ENCODE measurements at places on chromosomes 1 and 21. TPM values are rescaled to one million over a fixed set of nuclear protein-coding genes. Genes with fewer than 3 reads are reported as not detected.

Gene PLA2G2C
- total RNA-seq, result 0.47 TPM

DNA sequence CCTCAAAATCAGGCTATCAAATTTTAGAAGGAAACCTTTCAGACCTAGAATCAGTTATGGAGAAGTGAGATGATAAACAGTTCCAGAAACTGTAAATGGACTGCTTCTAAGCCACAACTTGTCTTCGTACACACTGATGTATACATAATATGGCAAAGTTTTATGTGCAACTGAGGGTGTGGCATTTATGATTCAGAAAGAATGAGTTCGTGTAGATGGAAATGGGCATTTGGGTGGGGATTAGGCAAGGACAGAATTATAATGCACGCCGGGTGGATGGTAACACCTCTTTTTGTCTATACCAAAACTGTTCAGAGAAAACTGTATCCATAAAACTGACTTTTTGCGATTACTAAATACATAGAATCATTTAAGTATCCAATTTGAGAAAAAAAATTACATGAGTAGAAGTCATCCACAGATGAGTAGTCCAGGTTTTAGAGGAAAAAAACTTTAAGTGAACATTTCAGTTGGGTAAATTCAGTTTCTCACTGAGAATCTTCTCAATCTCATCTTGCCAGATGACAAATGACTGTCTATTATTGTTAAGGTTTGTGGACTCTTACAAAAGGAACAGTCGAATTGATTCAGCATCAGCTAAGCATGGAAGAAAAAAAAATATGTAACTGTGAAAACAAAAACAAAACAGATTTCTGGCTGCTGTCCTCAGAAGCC lies 22.5 kb downstream of the ERRFI1 start:
- DNase-seq, result no peak

- no peak for DNase-seq
Observed at GRCh38 chr21:21241391-21241790, 243.2 kb downstream of the NCAM2 start.

DNA sequence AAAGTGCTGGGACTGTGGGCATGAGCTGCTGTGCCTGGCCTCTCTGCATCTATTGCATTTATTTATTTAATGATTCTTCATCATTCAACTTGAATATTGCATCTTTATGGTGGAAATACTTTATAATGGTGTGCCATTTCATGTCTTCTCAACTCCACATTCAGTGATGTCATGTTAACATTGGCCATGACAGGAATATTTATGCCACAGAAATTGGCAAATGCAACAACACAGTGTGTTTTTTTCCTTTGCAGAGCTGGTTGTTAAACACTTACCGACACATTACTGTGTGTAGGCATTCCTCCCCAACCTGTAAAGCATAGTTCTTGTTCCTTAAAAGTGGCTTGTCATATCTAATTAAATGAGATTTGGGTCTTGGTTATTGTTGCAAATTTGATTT lies 57.4 kb upstream of the WDR26 start:
- DNase-seq, result no peak

- DNase-seq, result no peak
Observed at GRCh38 chr21:41128981-41129380, 39.0 kb upstream of the BACE2 start.

Gene SPRR2G
- total RNA-seq, result not detected

DNA sequence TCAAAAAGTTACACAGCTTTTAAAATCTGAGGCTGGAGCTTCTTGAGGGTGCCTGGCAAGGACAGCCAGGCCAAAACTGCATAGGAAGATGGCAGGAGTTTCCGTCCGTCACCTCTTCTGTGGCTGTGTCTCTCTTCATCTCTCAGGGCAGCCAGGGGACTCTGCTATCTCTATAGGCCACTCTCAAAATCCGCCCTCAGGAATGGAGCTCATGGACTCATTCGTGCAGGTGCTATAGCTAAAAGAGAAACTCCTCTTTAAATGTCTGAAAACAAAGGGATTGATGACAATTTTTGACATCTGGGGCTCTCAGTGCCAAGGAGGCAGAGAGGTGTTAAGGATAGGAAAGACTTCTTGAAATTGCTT lies 27.2 kb downstream of the OVAAL start:
- DNase-seq, result no peak

Measured in testis (tissue), 5 donors.